Renal pelvis (tissue), 12 donors: ENCODE measurements at places on chromosomes 16 and 17.
A peak's percentile ranks its signal among the peaks of the same experiment; 100 is the strongest.

- DNase-seq = no peak
Measured at GRCh38 chr17:31877911-31878702, 19.1 kb upstream of the COPRS start.

GRCh38 chr17:7477392-7478275, 1.8 kb downstream of the ZBTB4 start:
- DNase-seq = peak; percentile 67

GRCh38 chr17:64084940-64085649, 44.8 kb downstream of the ERN1 start:
- no peak for DNase-seq

DNA sequence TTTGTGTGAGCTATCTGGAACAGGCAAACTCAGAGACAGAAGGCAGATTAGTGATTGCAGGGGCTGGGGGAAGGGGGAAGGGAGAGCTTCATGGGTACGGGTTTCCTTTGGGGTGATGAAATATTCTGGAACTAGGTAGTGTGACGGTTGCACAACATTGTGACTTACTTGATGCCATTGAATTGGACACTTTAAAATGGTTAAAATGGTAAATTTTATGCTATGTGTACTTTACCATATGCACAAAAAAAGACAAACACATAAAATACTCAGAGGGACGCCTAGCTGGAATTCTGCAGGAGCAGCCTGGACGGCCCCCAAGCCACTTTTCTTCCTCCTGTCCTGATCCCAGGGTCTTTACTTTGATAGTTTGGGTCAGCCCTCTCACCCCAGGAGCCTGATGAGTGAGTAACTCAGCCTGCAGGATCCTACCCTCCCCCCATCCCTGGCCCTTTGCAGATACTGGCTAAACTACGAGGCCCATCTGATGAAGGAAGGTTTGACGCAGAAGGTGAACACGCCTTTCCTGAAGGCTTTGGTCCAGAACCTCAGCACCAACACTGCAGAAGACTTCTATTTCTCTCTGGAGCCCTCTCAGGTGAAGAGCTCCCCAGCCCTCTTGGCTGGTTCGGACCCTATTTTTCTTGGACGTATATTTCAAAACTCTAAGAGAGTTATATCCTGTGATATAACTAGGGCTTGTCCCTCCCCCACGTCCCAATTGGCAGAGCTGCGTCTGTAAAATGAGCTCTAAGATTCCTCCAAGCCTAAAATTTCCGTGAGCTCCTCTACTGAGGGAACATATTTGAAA, 7.8 kb downstream of the ADGRG3 start:
- DNase-seq = no peak

GRCh38 chr16:8611886-8612600, 9.5 kb upstream of the METTL22 start:
- no peak for DNase-seq

DNA sequence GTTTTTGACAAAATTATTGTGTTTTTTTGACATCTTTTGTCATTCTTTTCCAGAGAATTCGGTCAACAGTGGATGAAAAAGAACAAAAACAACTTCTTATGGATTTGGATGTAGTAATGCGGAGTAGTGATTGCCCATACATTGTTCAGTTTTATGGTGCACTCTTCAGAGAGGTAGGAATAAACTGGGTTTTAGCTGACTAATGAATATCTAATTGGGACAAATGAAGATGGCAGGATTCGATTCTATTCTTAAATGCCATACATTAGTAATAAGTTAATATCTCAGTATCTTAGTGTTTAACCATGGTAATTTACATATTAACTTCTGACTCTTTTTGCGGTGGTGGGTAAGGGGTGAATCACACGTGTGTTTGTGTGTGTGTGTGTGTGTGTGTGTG, 74.8 kb downstream of the MAP2K4 start:
- no peak for DNase-seq

GRCh38 chr17:28724500-28725165, 1.4 kb downstream of the TLCD1 start:
- no peak for DNase-seq

- no peak for DNase-seq
Measured at GRCh38 chr17:6487251-6488007, 43.2 kb downstream of the PIMREG start.

DNA sequence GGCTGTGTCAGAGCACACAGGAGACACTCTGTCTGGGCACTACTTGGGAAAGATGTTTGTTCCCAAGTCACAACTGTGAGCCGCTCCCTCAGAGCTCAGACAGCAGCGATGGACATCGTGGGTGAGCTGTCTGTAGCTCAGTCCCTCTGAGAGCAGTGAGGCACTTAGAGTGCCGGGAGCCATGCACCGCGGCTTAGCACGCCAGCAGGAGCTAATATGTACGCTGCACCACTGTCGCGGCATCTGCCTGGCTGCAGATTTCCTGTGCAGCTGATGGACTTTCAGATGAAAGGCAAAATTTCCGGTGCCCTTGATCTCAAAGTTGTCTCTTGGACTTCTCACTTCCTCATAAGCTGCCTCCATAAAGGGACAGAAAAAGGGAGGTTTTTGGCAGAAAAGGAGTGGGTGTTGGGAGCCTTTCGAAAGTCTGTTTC, 92.8 kb upstream of the ZNF469 start:
- no peak for DNase-seq

- no peak for DNase-seq
Measured at GRCh38 chr16:1002399-1003166, 21.0 kb downstream of the SOX8 start.

DNA sequence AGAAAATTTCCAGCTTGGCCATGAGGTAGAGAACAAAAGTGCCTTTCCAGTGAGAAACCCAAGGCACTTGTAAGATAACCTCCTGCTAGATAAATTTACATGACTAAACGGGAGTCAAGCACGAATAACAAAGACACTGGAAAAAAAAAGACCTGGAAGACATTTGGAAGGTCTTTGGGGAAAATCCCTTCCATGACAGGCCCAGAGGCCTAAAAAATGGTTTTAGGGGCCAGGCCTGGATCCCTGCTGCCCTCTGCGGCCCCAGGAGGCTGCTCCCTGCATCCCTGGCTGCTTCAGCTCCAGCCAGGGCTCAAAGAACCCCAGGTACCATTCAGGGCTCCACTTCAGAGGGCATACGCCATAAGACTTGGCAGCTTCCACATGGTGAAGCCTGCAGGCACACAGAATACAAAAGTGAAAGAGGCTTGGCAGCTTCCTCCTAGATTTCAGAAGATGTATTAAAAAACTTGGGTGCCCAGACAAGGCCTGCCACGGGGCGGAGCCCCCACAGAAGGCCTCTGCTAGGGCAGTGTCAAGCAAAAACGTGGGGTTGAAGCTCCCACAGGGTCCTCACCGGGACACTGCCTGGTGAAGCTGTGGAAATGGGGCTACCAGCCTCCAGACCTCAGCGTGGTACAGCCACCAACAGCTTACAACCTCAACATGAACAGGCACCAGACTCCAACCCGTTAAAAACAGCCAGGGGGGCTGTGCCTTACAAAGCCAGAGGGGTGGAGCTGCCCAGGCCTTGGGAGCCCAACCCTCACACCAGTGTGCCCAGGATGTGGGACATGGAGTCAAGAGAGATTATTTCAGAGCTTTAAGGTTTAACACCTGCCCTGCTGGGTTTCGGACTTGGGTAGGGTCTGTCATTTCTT, 77.1 kb downstream of the SDK2 start:
- no peak for DNase-seq

DNA sequence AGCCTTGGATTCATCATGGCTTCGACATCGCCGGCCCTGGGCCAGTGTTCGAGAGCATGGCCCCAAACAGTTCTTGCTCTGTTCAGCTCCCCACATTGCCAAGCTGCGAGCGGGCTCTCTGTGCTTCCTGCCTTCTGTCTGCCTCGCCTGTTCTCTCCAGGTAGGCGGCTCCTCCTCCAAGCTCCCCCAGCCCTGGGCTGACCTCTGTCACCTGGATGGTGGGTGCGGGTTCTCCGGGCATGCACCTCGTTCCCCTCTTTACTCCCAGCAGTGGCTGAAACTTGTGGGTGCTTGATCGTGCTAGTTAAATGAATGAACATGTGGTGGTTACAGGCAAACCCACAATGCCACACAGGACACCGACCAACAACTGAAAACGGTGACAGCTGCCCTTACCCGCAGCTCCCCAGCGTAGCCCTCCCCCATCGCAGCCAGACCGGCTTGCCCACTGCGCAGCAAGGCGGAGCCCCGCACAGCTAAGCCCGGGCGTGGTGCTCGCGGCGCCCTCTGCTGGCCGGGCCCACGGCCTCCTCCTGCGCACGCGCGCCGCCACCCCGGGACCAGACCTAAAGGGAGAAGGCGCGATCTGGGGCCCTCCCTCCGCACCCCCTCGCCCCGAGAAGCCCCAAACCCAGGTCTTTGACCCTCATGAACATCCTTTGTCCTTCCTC, 23.0 kb upstream of the EIF1 start:
- DNase-seq = peak; percentile 79

DNA sequence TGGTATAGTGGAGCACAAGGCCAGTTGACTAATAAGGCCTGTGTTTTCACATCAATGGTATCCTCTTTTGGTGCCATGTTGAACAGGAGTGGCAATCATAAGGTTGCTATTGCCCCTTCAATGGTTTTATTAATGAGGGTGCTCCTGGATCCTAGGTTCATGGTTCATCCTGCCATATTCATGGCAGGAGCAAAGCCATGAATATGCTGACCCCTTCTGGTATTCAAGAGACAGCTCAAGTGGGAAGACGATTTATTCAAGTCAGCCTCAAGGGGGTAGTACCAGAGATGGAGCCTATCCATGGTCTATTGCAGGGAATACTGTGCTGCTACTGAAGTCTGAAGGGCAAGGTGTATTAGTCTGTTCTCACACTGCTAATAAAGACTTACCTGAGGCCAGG, 2.6 kb downstream of the ABCA9 start:
- no peak for DNase-seq

DNA sequence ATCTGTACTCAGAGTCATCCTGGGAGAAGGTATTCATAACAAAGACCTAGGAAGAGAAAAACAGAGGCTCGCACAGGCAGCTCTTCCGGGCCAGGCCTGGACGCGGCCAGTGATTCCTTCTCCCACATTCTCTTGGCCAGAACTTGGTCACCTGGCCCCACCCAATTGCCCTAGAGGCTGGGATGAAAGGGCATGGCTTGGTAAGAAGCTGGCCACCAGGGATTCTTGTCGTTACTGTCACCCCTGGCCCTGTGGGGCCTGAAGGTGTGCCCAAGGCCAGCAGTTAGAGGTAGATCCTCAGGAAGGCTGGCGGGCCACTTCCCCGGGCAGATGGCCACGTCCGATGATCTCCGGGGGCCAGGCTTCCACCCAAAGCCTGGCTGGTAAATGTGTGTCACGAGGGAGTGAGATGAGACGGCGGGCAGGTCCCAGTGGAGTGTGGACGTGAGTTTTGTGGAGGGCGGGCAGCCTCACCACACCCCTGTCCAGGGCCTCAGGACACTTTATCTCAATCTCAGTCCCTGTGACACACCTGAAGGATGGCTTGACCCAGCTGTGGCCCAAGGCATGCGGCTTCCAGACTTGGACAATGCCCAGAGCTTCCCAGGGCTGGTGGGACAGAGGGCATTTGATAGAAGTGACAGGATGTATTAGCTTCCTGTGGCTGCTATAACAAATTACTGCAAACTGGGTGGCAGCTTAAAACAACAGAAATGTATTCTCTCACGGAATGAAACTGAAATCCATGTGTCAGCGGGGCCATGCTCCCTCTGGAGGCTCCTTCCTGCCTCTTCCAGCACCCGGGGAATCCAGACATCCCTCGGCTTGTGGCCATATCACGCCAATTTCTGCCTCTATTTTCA, 66.3 kb upstream of the GSE1 start:
- DNase-seq = no peak

GRCh38 chr16:29738514-29738913, 7.3 kb downstream of the C16orf54 start:
- no peak for DNase-seq
